ENCODE measurements at places on chromosomes 11 and 22. TPM values are rescaled to one million over a fixed set of nuclear protein-coding genes. Genes with fewer than 3 reads are reported as not detected.

GRCh38 chr11:95304777-95305176 is 73.8 kb upstream of the SESN3 start:
- DNase-seq: no peak

- DNase-seq: no peak
Measured at GRCh38 chr22:24519496-24519895, 24.4 kb downstream of the UPB1 start.

The UPK2 gene
- not detected for total RNA-seq

DNA sequence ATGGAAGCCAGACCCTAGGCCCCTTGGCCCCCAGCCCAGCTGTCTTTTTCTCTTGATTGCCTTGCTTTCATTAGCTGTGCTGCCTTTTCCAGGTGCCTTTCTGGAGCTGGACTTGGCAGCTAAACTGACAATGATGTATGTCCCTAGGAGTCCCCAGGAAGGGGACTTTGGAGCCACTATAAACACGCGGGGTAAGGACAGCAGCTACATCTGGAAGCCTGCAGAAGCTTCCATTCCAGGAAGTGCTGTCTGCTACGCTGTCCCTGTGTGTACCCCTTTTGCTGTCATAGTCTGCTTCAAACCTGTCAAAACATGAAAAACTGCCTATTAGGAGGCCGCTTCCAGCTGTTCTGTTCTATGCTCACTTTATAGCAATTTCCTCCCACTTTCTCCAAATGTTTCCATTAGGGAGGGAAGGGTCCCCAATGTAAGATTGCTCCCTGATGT is 153.3 kb upstream of the RAG2 start:
- no peak for DNase-seq

DNA sequence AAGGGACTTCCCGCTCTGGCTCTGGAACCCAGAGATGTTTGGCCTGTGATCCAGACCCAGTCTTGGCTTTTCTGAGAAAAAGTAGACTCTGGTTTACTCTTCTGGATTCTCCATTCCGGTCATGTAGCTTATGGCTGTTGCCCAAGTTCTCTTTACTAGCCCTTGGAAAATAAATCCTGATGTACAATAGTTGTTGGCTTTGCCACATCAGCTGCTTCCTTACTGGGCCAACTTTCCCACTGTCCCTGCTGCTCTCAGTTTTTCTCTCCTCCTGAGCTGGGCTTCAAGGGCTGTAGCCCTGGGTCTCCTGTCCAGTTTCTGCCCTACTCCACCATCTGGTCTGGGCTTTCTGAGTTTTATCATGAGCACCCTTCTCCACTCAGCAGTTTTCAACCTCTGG is 12.5 kb downstream of the PATZ1 start:
- DNase-seq: no peak

DNA sequence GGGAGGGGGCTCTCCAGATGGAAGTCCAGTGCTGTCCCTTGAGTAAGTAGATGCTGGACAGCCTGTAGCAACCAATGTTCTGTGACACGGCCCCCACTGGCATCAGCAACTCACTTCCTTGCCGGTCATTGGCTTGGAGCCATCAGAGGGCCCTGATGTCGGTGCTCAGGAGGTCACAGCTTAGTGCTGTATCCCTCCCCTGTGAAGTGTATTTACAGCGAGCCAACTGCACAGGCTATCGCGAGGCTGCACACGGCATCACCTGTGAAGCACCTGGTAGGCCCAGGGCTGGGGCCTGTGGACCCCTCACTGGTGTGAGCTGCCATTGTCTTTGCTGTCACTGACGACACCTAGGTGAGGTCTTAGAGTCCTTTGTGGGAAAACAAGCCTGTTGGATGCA is 13.4 kb upstream of the ACR start:
- DNase-seq: no peak

The CCDC116 gene
- not detected for total RNA-seq

DNA sequence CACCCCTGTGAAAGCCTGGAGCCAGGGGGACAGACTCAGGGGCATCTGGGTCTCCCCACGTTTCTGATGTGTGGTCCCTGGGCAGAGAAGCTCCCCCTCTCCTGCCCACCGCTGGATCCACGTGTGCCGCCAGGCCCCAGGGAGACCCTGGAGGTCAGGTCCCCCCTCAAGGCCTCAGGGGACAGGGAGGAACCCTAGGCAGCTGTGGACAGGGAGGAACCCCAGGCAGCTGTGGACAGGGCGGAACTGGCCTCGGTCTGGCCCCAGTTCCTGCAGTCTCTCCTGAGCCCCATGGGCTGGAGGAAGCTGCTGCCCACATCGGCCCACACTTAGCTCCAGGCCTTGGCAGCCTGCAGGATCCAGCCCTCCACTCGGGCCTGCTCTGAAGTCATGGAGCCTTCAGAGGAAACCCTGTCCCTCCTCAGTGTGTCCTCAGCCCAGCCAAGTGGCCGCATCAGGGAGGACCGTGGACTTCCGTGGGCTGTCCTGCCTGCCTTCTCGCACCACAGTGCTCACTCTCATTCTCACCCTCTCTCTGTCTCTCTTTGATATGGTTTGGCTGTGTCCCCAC is 127.7 kb downstream of the BRD1 start:
- no peak for DNase-seq

The TP53AIP1 gene
- 0.07 TPM for total RNA-seq

- no peak for DNase-seq
Measured at GRCh38 chr11:68013611-68014156, 3.6 kb downstream of the ALDH3B1 start.

DNA sequence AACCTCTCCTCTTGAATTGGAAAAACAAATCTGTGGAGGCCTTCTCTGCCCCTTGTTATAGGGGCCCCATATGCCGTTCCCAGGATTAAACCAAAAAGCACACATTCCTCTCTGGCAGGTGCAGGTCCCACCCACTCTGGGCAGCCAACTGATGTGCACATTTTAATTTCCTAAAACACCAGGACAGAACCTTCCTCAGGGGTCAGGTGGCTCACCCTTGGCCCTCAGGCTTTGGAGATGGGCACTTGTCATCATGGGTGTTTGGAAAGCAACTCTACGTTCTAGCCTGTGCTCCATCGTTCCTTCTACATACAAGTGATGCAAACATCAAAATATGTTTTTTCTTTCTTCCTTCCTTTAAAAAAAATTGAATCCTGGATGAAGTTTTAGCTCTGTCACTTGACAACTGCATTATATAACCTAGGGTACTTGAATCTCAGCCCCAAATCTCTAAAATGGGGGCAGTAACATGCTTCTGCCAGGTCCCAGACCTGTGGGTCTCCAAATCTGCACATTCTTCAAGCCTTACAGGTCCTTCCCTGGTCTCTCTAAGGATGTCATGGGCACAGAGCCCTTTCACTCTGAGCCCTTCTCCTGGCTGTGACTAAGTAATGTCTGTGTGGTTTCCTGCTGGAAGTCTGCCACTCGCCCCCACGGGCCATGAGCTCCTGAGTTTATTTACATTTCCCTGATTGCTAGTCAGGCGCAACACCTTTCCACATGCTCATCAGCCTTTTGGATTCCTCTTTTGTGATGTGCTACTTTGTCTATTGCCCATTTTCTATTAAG is 43.8 kb downstream of the KCNQ1OT1 start:
- no peak for DNase-seq

GRCh38 chr11:96338910-96339705 is 3.9 kb downstream of the MAML2 start:
- DNase-seq: peak; percentile 36

GRCh38 chr22:30823015-30823370 is 128.3 kb downstream of the OSBP2 start:
- peak; percentile 70 for DNase-seq

DNA sequence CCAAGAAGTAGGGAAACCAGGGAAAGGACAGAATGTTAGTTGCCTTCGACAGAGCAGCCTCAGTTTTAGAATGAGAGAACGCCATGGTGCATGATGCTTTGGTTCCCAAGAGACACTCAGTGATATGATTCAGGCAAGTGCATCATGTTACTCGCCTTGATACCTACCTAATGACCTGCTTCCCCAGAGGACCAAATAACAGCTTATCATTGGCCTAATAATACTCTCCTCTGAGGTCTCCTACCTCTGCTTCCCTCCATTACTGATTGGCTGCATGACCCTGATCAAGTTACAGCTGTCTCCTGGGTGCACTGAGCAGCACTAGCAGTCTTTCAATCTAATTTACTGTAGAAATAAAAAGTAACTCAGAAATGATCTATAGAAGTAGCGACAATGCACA is 979.7 kb upstream of the FAT3 start:
- DNase-seq: no peak

The TMEM132A gene
- 51.9 TPM for total RNA-seq

GRCh38 chr11:85348945-85349344 is 278.2 kb downstream of the DLG2 start:
- DNase-seq: peak; percentile 64

- DNase-seq: no peak
Measured at GRCh38 chr11:67060111-67060522, 3.5 kb downstream of the RHOD start.

The CPT1A gene
- 9.5 TPM for total RNA-seq

The ABCC8 gene
- 3.4 TPM for total RNA-seq

The PLEKHB1 gene
- total RNA-seq: 10.3 TPM

GRCh38 chr22:36237462-36238372 is 1.6 kb downstream of the APOL2 start:
- DNase-seq: no peak

DNA sequence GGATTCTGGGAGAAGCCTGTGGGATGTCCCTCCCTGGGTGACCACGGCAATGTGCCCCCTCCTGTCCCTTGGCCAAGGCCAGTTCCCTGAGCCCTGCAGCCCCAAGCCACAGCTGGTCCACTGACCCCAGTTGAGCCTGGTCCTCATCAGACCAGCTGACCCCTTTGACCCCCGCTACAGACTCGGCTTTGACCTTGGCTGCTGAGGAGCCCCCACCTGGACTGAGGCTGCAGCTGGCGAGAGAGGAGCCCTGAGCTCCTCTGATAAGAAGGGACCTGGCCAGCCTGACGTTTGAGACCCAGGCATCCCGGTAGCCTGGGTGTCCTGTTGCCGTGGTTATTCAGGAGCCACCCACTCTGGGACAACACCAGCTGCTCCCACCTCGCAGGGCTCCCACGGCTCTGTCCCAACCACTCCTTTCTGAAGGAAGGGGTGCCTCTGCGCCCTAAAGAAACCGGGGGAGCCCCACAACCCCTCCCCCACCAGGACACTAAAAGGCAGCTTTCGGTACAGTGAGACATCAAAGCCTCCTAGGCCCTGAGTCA is 3.0 kb downstream of the ASCL2 start:
- DNase-seq: no peak
